ENCODE measurements at places on chromosomes 16 and 17. TPM values are rescaled to one million over a fixed set of nuclear protein-coding genes. Genes with fewer than 3 reads are reported as not detected.

MT1E gene
- total RNA-seq: 3.0 TPM

DNA sequence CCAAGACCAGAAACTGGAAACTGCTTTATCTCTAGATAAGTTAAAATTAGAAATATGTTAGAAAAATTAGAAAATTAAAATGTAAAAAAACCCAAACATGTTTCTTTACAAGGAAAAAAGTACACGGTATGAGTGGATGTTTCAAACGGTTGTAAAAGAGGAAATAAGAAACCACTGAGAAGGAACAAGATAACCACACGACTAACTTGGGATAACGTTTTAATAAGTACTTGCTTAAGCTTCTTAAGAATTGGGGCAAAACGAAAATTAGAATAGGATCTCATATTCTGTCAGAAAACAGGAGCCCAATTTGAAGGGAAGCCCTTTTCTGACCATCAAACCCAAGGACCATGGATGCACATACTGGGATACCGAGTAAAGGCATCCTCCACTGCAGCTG is 31.0 kb downstream of the MBTPS1 start:
- no peak for DNase-seq

DNA sequence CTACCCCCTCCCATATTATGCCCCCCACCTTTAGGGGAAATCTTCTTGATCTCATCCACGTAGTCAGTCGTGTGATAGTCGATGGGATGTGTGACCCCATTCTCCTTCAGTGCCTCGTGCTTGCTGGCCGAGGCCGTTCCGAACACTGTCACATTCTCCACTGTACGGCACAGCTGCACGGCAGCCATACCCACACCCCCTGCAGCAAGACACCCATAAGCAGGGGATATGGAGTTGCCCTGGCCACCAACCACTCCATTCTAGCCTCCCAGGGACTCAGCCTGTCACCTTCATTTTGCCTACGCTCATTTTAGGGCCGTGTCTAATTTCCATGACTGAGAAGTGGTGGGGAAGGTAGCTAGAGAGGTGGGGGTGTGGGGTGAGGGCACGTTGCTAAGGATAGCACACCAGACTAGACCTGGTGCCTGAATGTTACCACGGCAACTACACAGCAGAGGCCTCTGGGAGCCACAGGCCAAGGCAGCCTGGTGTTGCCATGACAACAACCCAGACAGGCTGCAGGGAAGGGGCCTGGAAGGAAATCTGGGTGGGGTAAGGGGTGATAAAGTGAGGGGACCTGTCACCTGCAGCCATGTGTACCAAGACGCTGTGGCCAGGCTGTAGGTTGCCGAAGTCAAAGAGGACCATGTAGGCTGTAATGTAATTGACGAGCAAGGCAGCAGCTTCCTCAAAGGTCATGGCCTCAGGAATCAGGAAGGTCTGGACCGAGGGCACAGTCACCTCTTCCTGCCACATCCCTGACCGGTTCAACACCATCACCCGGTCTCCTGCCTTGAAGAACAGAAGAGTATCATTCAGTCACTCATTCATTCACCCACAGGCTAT is 4.0 kb downstream of the VAT1 start:
- DNase-seq: no peak

DNA sequence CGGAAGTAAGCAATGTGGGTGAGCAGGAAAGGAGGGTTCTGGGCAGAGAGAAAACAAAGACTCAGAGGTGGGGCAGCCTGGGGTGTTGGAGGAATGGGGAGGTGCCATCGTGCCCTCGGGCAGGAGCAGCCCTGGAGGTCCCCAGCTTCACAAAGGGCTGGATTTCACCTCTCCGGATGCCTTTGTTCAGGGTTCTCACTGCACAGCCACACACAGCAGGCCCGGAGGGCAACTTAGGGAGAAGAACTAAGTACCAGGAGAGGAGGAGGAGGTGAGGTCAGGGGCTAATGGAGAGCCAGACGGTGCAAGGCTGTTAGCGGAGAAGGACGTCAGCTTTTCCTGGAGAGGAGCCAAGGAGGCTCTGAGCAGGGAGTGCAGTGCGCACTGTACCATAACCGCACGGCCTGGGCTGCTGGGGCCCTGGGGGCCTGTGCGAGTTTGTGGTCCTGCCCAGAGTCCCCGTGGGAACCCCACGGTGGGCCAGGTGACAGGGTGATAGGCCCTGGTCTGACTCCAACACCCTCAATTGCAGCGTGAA is 9.3 kb downstream of the ARRB2 start:
- no peak for DNase-seq

GRCh38 chr16:51757124-51757470 is 606.0 kb upstream of the SALL1 start:
- DNase-seq: no peak

DNA sequence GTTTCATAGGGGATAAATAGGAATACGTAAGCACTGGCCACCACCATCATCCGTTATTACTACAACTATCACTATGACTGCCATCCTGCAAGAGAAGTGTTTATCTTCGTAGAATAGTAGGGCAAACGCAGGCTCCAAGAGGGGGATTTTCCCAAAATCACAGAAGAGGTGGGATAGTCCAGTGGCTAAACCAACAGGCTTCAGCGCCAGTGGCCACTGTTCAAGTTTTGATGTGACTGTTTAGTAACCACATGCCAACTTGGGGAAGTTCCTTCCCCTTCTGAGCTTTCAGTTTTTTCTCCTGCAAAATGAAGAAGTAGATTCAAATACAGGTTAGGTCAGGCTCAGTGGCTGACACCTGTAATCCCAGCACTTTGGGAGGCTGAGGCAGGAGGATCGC is 60.7 kb upstream of the GRIN2A start:
- DNase-seq: no peak

GRCh38 chr16:10206215-10206614 is 24.0 kb upstream of the GRIN2A start:
- no peak for DNase-seq

DNA sequence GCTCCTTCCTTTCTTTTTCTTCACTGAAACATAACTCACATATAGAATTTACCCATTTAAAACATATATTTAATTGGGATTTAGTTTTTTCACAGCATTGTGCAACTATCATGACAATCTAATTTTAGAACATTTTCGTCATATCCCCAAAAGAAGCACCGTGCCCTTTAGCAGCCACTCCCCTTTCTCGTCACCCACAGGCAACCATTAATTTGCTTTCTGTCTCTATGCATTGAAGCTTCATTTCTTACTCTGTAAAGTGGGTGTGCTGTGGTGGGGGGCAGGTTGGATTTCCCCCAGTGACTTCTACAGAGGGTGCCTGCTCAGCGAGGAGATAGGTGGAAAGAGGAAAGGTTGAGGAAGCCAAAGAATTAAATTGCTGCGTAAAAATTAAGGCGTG is 35.8 kb downstream of the MRC2 start:
- DNase-seq: no peak

DNA sequence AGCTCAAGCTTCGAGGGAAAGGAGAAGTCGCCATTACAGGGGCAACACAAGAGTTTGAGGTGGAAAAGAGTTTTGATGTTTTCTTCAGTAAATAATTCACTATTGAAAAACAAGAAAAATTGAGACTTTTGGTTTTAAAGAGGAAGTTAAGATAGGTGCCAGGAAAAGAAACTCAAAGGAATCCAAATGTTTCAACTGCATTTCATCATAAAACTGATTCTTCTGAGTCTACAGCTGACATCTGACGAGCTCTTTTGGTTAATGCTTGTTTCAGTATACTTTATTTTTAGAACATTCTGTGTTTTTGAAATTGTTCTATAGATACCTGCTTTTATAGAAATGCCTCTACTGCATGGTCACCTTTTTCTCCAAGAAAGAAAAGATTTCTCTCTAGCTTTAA is 54.0 kb downstream of the ERN1 start:
- no peak for DNase-seq

All from CD8-positive, alpha-beta T cell (primary cell).